ENCODE measurements at places on chromosomes 11 and 22.

GRCh38 chr11:39990421-39990831 lies 1469.0 kb downstream of the LRRC4C start:
- no peak for DNase-seq

DNA sequence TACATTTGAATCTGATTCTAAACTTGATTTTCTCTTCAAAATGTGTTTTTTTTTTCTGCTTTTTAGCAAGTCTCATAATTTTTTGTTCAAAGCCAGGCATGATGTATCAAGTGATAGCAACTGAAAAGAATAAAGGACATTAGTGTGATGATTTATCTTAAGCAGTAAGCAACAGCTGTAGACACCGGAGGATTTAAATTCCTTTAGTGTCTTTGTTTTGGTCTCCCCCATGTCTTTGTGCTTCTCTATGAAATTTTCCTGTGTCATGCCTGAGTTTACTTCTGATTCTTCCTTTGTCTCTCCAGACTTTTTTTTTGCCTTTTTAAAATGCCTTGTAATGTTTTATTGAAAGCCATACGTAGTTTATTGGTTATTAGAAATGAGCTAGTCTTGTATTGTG lies 934.2 kb upstream of the RAG2 start:
- DNase-seq, result no peak

DNA sequence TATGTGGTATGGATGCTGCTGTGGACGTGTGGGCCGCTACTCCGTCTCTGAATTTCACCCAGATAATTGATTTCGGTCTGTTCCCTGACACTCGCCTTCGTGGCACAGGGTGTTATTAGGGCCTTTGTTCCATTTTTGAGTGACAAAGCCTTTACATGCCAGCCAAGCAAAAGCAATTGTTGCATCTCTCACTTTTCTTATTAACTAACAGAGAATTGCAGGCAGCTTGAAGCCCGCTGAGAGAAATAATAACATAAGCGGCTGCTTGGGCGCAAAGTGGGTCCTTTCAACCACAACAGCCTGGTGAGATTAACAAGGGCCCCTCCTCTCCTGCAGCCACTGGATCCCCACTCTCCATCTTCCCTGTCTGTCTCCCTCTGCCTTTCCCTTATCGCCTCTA lies 449.4 kb downstream of the NTM start:
- no peak for DNase-seq

- no peak for DNase-seq
Observed at GRCh38 chr11:24623121-24623520, 126.3 kb downstream of the LUZP2 start.

DNA sequence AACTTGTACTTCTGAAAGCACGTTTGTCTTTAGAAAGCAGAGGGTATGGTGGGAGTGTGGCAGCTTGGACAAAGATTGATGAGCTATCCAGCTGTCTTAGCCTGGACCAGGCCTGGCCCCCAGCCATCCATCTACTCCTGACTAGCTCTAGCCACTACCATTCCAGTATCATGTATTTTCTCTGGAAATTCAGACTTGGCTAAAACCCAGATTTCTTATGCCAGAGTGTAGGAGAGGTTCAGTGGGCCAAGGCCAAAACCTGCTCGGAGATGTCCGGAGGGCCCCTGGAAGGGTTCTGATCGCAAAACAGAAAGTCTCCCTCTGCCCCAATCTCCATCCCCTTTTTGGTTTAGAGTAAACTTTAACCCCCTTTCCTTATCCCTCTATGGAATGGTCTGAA lies 24.8 kb upstream of the MTCH2 start:
- no peak for DNase-seq

- DNase-seq, result no peak
Observed at GRCh38 chr11:32466279-32466915, 31.1 kb upstream of the WT1 start.

GRCh38 chr11:134066943-134067885 lies 1.7 kb upstream of the JAM3 start:
- no peak for DNase-seq

DNA sequence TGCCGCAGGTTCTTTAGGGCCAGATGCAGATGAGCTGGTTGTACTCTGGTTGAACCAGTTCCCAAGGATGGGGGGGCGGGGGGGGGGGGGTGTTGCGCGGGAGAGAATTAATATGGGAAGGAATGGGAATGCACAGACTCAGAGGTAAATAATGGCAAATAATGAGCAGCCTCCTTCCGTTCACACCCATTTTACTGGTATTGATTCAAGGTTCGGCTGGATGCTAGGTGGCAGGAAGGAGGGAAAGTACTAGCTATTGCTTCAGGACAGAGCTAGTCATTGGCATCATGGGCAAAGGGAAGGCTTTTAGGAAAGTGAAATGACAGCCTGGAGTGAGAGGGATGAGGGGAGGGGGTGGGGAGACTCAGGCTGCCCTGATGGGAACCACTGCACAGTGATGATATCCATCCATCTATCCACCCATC lies at the start of gene VSTM5:
TSS of gene VSTM5 (minus strand) at position 25 of the 425 bp plus-strand sequence. CDS start 116 bp downstream, outside the sequence.
- DNase-seq, result no peak

DNA sequence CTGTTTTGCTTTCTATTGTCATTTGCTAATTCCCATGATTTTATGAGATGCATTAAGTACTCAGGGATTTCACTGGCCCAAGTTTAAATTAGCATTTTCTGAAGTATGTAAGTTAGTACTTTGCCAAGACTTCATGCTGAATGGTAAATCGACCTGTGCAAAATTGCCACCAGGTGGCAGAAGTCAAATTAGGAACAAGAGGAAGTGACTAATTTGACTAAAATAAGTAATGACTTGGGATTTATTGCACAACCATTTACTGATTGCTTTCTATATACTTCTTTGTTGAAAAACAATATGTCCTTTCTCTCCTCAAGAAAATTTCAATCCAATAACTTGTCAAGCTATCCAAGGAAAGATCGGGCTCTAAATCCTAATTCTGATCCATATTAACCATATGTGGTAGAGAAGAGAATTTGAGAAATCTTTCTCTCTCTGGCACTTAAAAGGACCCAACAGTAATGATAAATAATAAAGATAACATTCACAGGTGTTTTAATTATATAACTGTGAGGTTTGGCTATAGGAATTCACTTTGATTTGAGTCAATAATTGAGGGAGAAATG lies 253.7 kb upstream of the CHORDC1 start:
- DNase-seq, result no peak

DNA sequence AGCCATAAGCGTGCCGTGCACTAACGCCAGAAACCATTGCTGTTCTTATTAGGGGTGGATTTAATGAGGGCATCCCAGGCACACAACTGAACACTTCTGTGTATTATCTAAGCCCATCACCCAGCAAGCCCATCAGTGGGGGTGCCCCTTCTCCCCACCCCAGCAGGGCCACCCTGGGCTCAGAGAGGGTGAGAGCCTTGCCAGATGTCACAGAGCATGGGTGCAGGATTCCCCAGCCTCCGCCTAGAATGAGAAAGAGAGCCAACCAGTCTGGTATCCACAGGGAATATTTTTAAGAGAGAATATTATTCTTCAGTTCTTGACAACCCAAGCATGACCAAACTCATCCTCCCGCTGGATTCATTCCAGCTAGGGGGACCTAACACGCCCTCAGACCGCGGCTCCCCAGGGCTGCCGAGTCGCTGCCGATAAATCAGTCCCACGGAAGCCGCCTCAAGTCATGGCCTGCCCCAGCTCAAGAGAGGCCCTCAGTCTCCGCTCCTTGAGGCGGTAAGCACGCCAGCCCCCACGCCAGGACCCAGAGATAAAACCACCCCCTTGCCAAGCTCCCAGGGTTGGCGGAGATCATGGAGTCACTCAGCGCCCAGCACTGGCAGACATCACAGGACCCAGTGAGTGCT lies 47.2 kb downstream of the MN1 start:
- DNase-seq, result no peak

DNA sequence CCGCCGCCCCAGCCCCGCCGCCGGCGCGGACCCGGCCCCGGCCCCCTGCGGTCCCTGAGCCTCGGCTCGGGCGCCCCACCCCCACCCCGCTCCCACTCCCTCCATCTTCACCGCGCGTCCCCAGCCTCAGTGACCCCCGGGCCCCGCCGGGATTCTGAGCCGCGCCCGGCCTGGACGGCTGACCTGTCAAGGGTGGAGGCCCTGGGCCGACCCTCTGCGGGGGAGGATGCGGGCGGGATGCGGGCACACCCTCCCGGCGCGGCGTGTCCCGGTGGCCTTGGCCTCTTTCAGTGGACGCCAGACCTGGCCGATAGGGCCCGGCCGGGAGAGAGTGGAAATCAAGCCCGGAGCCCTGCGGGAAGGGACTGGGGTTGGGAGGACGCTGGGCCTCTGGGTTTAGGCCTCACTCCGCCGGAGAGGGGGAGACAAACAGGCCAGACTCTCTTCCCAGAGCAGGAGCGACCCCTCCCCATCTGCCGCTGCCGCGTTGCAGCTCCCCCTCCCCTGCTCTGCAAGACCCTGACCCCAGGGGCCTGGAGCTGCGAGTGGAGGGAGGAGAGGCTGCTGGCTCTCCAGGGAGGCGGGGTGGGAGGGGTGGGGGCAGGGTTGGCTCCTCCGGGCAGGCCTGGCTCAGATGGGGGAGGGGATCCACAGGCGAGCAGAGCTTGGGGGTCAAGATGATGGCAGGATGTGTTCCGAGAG lies 525 bp downstream of the MAPK8IP2 start:
- no peak for DNase-seq

DNA sequence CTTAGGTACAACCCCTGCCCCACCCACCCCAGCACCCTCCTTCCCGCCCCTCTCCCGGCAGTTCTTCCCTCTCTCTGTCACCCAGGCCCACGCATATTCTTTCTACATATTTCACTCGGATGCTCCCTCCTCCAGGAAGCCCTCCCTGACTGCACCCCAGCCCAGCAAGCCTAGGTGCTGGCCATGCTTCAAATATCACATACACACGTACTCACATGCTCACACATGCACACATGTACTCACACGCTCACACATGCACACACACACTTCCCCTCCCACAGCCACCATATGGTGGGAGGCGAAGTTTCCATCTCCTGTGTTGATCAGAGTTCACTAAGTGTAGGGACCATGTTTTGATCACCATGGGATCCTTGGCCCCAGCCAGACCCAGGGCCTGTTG lies 90.4 kb downstream of the WNT7B start:
- no peak for DNase-seq

DNA sequence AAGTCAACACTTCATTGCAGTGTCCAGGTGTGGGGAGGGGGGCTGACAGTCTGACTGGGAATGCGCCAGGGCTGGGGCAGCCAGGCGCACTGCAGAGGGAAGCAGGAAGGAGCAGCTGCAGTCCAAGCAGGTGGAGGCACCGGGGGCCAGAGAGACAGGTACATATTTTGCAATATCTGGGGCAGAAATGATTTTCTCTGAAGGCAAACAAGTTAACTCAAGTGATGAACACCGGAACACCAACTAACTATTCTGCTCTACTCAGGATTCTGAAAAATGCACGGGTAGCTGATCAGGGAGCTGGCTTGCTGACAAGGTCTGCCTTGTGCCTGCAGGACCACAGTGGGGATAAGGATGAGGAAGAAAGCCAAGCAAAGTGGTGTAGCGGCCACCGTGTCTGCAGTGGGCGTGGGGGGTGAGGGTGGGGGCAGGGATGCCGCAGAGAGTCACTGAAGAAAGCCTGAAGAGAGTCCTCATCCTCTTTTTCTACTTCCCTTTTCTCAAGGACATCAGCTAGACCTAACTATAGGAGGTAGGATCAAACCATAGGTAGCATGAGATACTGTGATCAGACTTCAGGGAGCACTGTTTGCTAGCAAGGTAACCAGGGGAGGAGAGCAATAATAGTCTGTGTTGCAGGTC lies 83.4 kb downstream of the SCN3B start:
- no peak for DNase-seq

- DNase-seq, result no peak
Observed at GRCh38 chr11:8604078-8604723, 10.2 kb upstream of the STK33 start.

DNA sequence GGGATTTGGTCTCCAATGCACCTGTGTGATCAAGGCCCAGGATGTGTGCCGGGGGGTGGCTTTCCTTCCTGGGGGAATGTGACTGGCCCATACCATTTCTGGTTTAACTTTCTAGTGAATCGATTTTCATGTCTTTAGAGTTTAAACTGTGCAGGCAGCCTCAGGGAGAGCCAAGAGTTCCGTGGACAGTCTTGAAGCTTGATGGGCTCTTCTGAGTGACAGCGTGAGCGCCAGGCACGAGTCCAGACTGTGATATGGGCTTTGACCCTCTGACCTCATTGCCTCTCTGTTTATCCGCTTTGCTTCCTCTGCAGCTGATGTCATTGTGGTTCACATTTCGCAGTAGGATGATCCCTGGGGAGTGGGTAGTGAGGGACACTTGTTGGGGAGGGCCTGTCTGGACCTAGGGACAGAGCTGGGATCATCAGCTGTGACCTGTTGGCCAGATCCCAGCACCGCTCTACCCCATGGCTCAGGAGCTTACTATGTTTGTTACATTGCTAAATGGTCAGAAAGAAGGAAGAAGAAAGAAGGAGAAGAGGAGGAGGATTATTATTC lies 80.6 kb upstream of the CLDN5 start:
- DNase-seq, result no peak

- DNase-seq, result no peak
Observed at GRCh38 chr11:62245271-62245753, 3.3 kb downstream of the SCGB1D2 start.

- no peak for DNase-seq
Observed at GRCh38 chr11:71551711-71552110, 3.5 kb downstream of the KRTAP5-9 start.

GRCh38 chr11:47148903-47149531 lies 27.7 kb downstream of the ARFGAP2 start:
- DNase-seq, result no peak

DNA sequence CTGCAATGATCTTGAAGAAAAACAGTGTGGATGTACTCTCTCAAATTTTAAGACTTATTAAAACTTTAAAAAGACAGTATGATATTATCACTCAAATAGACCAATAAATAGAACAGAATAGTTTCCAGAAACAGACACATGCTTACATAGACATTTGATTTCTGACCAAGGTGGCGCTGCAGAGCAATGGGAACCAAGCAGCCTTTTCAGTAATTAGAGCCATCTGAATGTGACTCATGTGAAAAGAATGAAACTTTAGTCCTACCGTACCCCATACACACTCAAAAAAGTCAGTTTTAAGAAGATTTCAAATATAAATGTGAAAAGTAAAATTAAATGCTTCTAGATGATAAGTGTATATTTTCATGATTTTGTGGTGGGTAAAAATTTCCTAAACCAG lies 74.2 kb upstream of the MS4A8 start:
- DNase-seq, result no peak

GRCh38 chr11:70910835-70911234 lies 341.5 kb downstream of the SHANK2 start:
- DNase-seq, result no peak

DNA sequence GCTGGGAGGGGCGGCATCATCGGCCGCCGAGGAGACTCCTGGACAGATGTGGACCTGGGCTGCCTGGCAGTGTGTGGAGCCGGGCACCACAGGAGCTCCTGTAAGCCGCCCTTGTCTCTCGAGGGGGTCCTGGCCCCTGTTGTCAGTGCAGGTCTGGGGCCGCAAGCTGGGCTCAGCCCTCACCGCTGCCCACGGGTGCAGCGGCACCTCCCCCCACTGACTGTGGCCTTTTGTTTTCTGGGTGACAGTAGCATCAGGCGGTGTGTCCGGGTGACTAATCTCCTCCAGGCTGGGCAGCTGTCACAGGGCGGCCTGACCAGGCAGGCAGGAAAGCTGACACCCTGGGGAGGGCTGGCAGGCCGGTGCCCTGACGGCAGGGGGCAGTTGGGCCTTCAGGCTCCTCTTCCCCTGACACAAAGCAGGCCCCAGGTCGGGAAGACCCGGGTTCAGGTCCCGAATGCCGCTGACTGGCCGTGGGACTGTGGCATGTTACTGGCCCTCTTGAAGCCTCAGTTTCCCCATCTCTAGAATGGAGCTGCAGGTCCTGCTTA lies 16.3 kb downstream of the DGKZ start:
- DNase-seq, result no peak
